Breast epithelium (tissue), 4 donors: ENCODE measurements at places on chromosomes 1 and 21. TPM values are rescaled to one million over a fixed set of nuclear protein-coding genes. Genes with fewer than 3 reads are reported as not detected.
A peak's percentile ranks its signal among the peaks of the same experiment; 100 is the strongest.

SLFNL1 gene
- 0.66 TPM for total RNA-seq

- DNase-seq = no peak
These were observed 14.7 kb downstream of the MDM4 start for GRCh38 chr1:204530932-204531331.

- DNase-seq = no peak
These were observed 20.7 kb downstream of the ECE1 start for GRCh38 chr1:21269461-21270085.

GRCh38 chr1:2151252-2151651 is 43.3 kb downstream of the FAAP20 start:
- DNase-seq = no peak

AXDND1 gene
- 0.98 TPM for total RNA-seq

DNA sequence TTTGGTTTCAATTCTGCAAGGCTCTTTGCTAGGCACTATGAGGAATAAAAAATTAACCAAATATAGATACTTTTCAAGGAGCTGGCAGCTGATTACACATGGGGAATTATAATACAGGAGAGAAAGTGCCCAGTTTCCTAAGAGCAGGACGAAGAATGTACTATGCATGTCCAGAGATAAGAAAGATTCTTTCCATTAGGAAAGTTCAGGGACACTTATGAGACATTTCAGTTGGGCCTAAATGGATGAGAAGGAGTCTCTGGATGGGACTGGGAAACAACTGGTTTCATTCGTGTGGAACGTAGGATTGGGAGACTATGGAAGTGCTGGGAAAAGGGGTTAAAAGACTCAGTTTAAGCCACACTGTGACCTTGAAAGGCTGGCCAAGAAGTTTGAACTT is 63.5 kb upstream of the MROH9 start:
- DNase-seq = no peak

GRCh38 chr21:15978215-15978738 is 248.5 kb downstream of the USP25 start:
- DNase-seq = no peak

TLR5 gene
- total RNA-seq = 11.5 TPM

DNA sequence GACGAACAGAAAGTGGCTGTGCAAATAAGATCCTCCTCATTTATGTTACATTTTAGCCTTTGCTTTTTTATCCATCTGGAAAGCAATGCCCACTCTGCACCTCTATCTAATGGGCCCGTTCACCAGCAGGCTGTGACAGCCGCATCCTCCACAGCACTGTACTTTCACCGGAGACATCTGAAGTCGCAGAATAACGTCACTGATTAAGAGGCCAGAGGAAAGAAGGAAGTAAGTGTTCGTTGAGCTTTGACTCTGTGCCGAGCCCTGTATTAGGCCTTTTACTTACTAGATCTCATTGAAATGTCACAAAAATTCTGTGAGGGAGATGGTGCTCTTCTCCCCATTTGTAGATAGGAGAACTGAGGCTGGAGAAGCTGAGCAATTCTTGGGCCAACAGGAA is 62.3 kb downstream of the KAZN start:
- no peak for DNase-seq

DNA sequence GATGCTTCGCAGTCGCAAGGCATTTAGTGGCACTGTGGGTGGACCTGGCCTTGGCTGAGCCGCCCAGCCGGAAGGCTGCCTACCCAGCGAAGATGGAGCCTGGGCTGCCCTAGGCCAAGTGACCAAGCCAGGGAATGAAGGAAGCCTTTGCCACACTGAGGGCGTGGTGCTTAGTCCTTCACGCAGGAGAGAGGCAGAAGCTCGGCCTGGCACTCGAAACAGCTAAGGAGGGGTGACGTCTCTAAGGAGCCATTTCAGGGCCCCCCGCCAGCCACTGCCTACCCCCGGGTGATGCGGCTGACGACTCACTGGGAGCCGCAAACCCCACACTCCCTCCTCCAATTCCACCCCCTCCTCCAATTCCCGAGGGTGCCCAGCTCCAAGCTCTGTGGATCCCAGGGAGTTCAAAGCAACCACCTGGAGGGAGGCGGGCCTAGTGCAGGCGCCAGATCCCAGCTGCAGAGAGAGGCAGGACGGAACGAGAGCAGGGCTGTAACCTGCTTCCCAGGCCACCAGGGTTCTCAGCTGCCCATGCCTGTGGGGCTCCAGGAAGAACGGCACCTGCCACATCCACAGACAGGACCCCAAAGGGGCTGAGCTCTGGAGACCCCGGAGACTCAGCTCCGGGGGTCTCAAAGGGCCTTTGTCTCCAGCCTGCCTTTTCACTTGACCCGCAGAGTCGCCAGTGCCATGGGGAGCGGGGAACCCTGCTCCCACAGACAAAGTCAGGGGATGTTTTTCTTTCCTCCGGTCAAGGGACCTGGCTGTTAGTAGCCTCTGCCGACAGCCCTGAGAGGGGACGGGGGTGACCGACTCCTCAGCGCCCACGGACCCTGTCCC is 75.8 kb downstream of the ARHGEF16 start:
- DNase-seq = no peak

GRCh38 chr1:212537610-212538009 is 71.0 kb upstream of the ATF3 start:
- DNase-seq = no peak

RGS16 gene
- total RNA-seq = 1.3 TPM

GRCh38 chr21:38384238-38384560 is 114.1 kb downstream of the ERG start:
- DNase-seq = no peak

DNA sequence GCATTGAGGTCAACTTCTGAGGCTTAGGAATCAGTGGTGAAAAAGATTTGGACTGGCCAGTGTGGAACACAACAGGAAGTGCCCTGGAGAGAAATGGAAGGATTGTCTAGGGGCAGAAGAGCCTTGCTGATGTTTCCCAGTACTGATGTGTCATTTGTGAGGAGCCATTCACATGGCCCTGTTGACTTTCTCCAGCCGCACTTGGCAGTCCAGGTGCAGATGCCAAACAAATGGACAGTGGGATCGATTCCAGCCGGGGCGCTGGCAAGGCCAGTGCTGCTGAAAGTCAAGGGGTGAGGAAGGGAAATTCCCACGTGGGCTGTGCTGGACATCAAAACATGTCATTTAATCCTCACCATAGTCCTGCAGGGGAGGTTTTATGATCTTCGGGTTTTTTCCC is 4.9 kb upstream of the TRIM63 start:
- no peak for DNase-seq

CLEC20A gene
- total RNA-seq = not detected

- no peak for DNase-seq
These were observed 55.6 kb upstream of the DUSP10 start for GRCh38 chr1:221797506-221797905.

DNA sequence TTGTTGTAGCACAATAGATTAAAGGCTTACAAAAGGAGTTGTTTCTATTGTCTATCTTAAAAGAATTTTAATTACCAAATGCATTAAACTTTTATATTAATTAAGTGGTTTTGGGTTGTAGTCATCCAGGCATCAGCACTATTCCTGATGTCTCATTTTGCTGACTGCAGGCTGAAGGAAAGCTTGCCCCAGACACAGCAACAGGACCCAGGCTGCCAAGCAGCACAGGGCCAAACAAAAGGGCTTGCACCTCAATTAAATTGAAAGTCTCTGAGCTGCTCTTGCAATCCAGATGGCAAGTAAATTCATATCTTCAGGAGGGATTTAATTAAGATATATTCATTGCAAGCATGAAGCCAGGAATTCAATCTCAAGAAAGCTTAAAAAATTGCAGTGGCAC is 80.7 kb upstream of the CHODL start:
- DNase-seq = no peak

- no peak for DNase-seq
These were observed 3.0 kb upstream of the RASSF5 start for GRCh38 chr1:206504363-206504713.

GRCh38 chr1:230120289-230120920 is 53.4 kb downstream of the GALNT2 start:
- no peak for DNase-seq

DNA sequence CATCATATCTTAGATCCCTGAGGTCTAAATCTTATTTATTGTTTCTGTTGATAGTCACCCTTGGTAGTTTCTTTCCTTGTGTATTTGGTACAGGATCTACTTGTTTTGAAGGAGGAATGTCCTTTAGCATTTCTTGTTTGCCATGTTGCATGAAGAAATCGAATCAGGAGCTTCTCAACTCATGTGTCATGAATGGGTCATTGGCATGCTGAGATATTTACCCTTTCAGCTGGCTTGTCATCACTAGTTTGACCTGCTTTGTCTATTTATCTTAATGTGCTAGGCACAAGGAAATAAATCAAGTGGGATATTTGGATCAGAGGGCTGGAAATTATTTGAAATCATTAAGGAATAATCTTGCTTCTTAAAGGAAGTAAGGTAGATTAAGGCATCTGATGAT is 23.8 kb downstream of the THEM4 start:
- DNase-seq = no peak

DNA sequence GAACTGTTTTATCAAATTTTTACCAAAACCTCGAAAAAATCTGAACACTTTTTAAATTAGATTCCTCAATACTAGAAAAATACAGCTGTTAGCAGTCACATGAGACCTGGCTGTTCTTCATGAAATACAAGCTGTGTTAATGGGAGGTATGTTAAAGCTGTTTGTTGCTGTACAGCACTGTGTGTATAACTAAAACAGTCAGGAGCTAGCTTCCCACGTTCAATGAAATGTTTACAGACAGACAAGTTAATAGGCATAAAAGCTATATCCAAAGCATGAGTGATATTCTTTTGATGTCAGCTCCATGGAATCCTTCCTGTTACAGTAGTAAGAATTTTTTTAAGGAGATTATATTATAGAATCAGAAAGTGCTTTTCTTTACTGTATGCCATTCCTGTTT is 223.2 kb upstream of the FOXD3 start:
- DNase-seq = no peak

S100A7A gene
- not detected for total RNA-seq

DNA sequence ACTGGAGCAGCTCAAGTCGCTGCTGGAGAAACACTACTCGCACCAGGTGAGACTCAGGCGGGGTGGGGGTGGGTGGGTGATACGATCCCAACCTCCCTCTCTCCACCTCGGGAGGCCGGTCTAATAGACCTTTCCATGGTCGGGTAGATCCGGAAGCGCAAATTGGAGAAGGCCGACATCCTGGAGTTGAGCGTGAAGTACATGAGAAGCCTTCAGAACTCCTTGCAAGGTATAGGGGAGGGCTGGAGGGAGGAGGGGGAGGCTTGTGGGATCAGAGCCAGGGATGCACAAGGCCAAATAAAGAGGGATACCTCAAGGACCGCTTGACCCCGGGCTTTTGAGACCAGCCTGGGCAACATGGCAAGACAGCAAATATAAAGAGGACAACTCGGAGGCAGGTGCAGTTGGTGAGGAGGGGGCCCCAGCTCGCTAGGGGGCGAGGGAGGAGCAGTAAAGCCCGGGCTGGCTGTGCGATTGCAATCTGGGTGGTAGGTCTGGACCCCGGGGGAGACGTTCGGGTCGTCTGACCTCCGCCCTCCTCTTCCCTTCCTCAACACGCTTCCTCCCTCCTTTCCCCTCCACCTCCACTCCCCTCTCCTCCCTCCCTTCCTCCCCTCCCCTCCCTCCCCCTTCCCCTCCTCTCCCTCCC is 546 bp downstream of the HES3 start:
- DNase-seq = no peak

- DNase-seq = no peak
These were observed 100.5 kb upstream of the KCNK1 start for GRCh38 chr1:233513431-233513830.

FABP3 gene
- total RNA-seq = 15.5 TPM

- DNase-seq = peak; percentile 92
These were observed at the start of gene CNN3 for GRCh38 chr1:94926915-94927404. Gene CNN3 (minus strand): TSS chr1:94927110. CDS start chr1:94926894, 216 bp downstream.

GRCh38 chr1:2226525-2227345 is 1.4 kb upstream of the SKI start:
- DNase-seq = peak; percentile 43

DNA sequence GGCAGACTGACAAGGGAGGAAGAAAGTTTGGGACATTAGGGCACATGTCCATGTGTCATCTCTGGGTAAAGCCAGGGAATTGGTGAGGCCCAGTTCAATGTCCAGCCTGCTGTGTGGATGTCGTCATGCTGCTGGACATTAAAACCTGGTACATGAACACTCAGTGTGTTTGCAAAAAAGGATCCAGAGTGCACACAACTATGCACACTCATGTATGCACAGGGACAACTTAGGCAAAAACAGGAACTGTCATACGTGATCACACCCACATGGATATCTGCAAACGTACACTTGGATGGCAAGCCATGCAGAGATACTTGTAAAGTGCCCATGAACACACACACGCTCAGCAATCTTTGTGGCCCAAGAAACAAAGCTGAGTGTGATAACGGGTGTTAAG is 47.9 kb upstream of the NEK2 start:
- no peak for DNase-seq

DNA sequence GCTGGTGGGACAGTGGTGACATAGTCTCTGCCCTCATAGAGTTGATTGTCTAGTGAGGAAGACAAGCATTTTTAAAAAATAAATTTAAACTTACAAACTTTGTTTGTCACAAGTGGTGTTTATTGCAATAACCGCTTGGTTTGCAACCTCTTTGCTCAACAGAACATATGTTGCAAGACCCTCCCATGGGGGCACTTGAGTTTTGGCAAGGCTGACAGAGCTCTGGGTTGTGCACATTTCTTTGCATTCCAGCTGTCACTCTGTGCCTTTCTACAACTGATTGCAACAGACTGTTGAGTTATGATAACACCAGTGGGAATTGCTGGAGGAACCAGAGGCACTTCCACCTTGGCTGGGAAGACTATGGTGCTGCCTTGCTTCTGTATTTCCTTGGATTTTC is 58.4 kb downstream of the LAMC2 start:
- DNase-seq = no peak

FCRL4 gene
- total RNA-seq = not detected

- peak; percentile 47 for DNase-seq
These were observed 42.9 kb downstream of the CRYAA start for GRCh38 chr21:43211760-43212115.

GRCh38 chr1:51955797-51956527 is 34.5 kb downstream of the RAB3B start:
- no peak for DNase-seq

CAPN9 gene
- not detected for total RNA-seq

LDLRAD1 gene
- not detected for total RNA-seq
